HFFc6 (cell line): ENCODE measurements at places on chromosomes 6 and 20.

GRCh38 chr6:63121166-63121565, 90.1 kb upstream of the FKBP1C start:
- H3K27ac ChIP-seq, result no peak overlapping the region
- no peaks in the 10 kb centered on the region for H3K4me1 ChIP-seq
- DNase-seq, result no peak
- no peak overlapping the region for H3K4me3 ChIP-seq
- no peaks in the 10 kb centered on the region for H3K36me3 ChIP-seq

- no peaks in the 10 kb centered on the region; the same call in 1 of the 2 replicates for H3K27me3 ChIP-seq
- no peak for DNase-seq
- no peaks in the 10 kb centered on the region for H3K4me1 ChIP-seq
Observed at GRCh38 chr6:168219804-168220203, 99.8 kb downstream of the DACT2 start.

DNA sequence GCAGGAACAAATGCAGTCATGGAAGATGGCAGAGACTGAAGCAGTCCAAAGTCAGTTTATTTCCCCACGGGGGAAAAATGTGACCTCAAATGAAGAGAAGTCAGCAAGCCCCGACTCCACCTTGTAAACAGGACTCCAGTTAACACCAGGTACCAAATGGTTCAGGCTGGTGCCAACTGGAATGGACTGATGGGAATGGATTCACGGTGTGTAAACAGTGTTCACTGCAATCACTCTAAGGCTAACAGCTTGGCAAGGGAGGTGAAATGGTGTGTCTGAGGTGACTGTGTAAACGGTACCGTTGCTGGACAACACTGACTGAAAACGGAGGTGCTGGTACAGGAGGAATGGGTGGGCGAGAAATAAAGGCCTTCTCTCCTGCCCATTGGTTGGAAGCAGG, 12.0 kb downstream of the PLAGL2 start:
- no peak overlapping the region for H3K27ac ChIP-seq
- H3K4me3 ChIP-seq, result no peak overlapping the region
- peaks cover 22% of the 10 kb centered on the region for H3K36me3 ChIP-seq
- no peak for DNase-seq
- H3K27me3 ChIP-seq, result peaks cover 1% of the 10 kb centered on the region

DNA sequence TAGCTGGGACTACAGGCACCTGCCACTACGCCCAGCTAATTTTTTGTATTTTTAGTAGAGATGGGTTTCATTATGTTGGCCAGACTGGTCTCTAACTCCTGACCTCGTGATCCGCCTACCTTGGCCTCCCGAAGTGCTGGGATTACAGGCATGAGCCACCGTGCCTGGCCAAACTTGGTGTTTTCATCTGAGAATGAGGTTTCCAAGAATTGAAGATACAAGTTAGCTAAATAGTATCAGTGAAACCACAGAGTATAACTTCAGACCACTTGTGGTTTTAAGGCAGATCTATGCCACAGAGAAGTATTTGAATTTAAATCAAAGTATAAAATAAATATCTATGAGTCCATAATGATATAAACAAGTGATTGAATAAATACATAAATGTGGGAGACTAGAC, 70.1 kb downstream of the SLC16A10 start:
- no peak overlapping the region for H3K27ac ChIP-seq
- H3K4me3 ChIP-seq, result no peak overlapping the region
- peaks cover 17% of the 10 kb centered on the region for H3K27me3 ChIP-seq
